DMS 273 treated with DMSO at 0.1 percent for 48 hours (cell line): ENCODE measurements at places on chromosomes 5 and 9.

DNA sequence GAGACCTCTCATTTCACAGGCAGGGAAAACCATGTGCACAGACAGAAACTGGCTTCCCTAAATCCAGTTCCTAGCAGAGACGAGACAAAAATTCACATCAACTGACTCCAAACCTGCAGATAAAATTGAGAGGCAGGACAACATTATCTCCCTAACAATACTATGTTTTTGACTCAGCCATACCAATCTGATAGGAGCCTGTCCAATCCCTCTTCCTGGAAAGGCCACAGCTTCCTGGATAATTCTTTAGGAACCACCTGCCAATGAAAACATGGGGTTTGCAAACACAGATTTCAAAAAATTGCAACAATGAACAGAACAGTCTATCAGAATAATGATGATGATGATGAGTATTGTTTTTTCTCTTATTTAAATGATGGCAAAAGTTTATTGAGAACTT lies 22.4 kb downstream of the SH3TC2 start:
- no peak for DNase-seq

- no peak for DNase-seq
These were observed 115.8 kb downstream of the BNC2 start for GRCh38 chr9:16754662-16755061.

DNA sequence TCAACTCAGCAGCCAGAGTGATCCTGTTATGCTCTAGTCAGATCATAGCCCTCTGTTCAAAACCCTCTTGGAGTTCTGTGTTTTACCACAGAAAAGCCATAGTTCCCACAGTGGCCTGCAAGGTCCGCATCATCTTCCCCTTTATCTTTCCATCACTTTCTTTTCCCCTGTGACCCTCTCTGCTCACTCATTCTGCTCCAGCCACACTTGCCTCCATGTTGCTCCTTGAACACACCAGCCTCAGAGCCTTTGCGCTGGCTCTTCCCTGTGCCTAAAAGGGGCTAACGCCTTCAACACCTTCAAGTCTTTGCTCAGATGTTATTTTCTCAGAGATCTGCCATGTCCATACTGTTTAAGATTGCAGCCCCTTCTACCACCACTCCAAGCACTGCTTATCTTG lies 26.3 kb downstream of the CSF2 start:
- no peak for DNase-seq

- DNase-seq = no peak
These were observed 150.3 kb downstream of the AUH start for GRCh38 chr9:91211414-91211813.

DNA sequence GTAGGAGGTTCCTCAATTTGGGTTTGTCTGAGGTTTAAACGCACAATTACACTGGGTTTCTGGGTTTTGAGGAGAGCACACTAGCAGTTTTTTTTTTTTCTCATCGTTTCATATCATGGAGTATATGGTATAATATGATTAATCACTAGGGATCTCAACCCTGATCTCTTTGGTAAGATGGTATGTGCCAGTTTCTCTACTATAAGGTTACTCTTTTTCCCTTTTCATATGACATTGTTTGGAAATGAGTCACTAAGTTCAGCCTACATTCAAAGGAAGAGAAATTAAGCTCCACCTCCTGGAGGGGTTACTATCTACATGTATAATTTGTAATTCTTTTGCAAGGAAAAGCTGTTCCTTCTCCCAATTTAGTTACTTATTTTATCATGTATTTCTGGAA lies 35.2 kb downstream of the MTRR start:
- no peak for DNase-seq
